ENCODE measurements at places on chromosomes 5 and 9.

DNA sequence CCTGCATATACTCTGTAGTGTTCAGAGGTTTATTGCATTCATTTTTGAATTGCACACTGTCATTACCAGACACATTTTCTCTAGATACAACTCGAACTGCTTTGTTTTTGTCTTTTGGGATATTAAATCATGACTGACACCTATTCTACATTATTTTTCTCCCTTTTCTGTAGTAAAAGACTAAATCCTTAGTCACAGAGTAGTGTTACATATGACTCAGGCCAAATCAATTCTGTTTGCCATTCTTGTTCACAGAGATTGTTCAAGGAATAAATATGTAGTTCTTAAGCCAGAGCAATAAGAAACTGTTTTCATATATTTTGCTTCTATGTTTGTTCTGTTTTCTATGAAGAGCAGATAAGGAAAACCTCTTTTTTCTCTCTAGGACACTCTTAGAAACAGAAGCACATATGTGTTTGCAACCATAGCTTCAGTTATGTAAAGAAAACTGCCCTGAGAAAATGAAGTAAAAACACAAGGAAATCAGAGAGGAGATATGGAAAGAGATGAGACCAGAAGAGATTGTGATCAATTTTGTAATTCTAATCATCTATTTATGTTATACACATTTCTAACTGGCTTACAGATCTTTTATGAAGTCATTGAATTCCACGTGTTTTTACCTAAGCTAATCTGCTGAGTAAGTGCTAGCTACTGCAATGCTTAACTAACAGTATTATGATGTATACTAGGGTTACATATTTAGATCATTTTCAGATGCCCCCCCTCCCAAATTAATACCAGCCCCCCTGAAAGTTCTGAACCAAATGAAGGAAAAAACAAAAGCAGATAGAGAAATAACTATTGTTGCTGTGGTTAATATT, 1995.6 kb upstream of the CDH6 start:
- DNase-seq = no peak

DNA sequence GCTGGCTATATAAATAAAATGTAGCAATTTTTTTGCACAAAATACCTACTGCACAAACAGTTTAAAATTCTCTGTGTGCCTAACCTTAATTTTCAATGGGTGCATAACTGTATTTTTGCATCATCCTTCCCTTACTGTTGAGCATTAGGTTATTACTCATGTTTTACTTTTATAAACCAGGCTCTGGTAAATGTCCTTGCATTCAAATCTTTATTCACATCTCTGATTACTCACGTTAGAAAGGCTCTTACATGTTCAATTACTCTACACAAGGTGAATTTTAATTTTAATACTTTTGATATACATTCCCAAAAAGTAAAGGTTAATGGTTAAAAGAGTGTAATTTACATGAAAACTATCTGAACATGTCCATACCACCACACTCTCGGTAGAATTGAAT, 246.1 kb downstream of the PRELID2 start:
- DNase-seq = no peak

GRCh38 chr5:140114341-140115185, 654 bp downstream of the PURA start:
- peak; percentile 87 for DNase-seq

- no peak for DNase-seq
Observed at GRCh38 chr5:115398719-115399118, 102.3 kb upstream of the CCDC112 start.

- peak; percentile 88 for DNase-seq
Observed at GRCh38 chr5:172901012-172901780, 58.0 kb upstream of the RPL26L1 start.
